Natural killer cell treated with Interleukin-12 subunit alpha and Interleukin-12 subunit beta and Interleukin-15 and Interleukin-18, amount 100 ng/mL, for 72 hours (primary cell): ENCODE measurements at places on chromosomes 1 and 21. TPM values are rescaled to one million over a fixed set of nuclear protein-coding genes. Genes with fewer than 3 reads are reported as not detected.

DNA sequence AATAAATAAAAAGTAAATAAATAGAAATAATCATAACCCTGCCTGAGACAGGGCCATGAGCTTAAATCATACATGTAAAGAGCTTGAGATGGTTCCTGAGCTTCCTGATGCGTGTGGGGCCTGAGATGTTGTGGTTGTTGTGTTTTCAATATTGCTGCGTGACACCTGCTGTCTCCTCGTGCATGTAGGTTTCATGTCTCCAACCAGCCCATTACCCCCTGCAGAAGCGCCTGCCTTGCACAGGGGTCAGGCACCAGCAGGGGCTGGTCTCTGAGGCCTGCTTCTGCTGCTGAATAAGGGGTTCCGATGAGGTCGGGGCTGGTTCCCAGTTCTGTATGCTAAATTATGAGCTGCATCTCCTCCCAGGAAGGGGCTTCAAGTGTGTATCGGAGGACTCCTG is 15.9 kb downstream of the UMODL1 start:
- no peak for DNase-seq

GRCh38 chr1:22056936-22057335 is 4.4 kb downstream of the CDC42 start:
- no peak for DNase-seq

- DNase-seq: no peak
Observed at GRCh38 chr1:227896710-227897655, 50.7 kb downstream of the WNT9A start.

DNA sequence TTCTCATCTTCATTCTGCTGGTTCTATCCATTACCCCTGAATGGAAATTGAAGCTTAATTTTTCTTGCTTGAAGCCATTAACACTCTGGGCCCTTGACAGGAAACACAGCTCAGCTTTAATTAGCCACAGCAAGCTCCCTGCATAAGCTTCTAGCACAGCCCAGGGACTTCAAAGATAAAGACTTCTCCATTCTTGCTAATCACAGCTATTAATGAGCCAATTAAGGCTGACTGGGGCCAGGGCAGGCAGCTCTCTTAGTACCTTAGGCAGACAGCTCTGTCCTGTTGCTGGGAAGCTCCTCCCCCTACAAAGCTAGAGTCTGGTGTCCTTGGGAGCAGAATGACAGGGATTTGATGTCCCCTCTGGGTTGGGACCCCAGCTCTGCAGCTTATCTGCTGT is 27.9 kb upstream of the TRABD2B start:
- DNase-seq: no peak

GRCh38 chr1:33710967-33711366 is 152.9 kb upstream of the HMGB4 start:
- DNase-seq: no peak

- no peak for DNase-seq
Observed at GRCh38 chr1:31203215-31203614, 36.5 kb downstream of the NKAIN1 start.

GRCh38 chr1:41773144-41773591 is 145.6 kb downstream of the HIVEP3 start:
- no peak for DNase-seq

GRCh38 chr1:76820028-76820427 is 47.3 kb upstream of the ST6GALNAC5 start:
- no peak for DNase-seq

Gene OR2T29
- not detected for total RNA-seq

Gene MSTO1
- 116 TPM for total RNA-seq

Gene FHAD1
- not detected for total RNA-seq

Gene KLHDC8A
- total RNA-seq: not detected
